Foreskin keratinocyte (primary cell): ENCODE measurements at places on chromosomes 3 and 15.
A peak's percentile ranks its signal among the peaks of the same experiment; 100 is the strongest.

DNA sequence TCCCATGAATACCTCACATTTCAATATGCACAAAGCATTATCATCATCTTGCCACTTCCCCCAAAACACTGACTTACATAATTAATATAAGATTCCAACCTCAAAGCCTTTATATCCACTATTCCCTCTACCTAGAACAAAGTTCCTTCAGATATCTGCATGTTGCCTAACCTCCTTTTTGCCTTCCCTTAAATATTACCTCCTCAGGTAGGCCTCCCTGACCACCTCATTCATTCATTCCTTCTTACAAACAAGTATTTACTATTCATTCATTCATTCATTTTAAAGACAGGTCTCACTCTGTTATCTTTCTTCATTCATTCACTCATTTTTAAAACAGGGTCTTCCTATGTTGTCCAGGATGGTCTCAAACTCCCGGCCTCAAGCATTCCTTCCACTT, 18.6 kb downstream of the DYNC1LI1 start:
- no peak for DNase-seq

GRCh38 chr3:30664884-30665283, 58.5 kb downstream of the TGFBR2 start:
- peak; percentile 43 for DNase-seq

DNA sequence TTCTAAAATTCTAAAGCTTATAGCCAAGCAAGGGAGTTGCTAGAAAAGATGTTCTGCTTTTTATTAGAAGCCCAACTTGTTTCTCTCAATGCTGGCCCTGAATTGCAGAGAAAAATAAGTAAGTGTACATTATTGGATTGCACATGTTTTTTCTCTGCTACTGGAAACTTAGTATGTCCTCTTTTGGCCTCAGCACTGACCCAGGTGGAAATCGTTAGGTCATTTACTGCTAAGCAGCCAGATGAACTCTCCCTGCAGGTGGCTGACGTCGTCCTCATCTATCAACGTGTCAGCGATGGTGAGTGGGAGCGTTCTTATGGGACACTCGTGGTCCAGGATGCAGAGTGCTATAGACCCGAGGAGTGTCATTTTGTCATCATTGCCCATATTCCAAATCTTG, 69.8 kb downstream of the DHX36 start:
- DNase-seq, result no peak

GRCh38 chr3:69121513-69121912, 882 bp downstream of the LMOD3 start:
- DNase-seq, result no peak

DNA sequence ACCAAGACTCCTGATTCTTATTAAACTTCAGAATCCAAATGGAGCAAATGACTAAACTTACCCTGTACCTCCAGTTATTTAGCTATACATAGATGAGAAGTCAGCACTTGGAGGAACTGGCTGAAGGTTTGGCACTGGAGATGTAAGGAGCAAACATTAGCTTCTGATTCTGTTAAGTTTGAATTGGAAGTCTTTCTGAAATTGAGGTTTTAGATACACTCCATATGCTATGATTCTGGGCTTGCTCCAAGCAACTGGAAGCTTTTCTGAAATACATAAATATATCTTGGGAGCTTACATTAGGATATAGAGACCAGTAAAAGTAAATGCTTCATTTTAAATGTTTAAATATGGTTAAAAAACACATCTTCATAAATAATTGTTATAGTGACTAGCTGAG, 333.7 kb downstream of the EPHA3 start:
- DNase-seq, result no peak

GRCh38 chr3:129224984-129225393, 24.4 kb upstream of the COPG1 start:
- DNase-seq, result no peak

DNA sequence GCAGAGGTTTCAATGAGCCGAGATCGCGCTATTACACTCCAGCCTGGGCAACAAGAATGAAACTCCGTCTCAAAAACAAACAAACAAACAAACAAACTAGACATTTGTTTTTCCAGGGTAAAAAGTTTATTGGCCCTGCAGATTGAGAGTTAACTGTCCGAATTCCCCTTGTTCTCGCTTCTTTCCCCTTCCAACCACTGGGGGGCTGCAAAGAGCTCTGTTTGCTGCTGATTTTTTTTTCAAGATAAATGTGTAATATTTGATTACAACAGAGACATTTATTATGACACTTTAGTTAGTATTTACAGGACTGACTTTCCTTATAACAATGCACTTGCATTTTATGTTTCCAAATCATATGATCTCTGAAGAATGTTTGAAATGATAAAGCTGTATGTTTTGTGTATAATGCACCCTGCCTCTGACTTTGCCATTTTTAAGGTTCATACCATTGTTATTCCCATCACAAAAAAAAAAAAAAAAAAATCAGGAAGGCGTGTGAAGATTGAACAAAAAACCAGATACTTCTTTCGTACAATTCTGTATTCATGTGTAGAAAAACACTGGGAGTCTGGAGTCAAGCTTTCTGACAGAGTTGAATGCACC, 2.8 kb downstream of the CLSTN2 start:
- DNase-seq, result no peak

GRCh38 chr15:32007355-32007960, 22.9 kb upstream of the CHRNA7 start:
- no peak for DNase-seq

DNA sequence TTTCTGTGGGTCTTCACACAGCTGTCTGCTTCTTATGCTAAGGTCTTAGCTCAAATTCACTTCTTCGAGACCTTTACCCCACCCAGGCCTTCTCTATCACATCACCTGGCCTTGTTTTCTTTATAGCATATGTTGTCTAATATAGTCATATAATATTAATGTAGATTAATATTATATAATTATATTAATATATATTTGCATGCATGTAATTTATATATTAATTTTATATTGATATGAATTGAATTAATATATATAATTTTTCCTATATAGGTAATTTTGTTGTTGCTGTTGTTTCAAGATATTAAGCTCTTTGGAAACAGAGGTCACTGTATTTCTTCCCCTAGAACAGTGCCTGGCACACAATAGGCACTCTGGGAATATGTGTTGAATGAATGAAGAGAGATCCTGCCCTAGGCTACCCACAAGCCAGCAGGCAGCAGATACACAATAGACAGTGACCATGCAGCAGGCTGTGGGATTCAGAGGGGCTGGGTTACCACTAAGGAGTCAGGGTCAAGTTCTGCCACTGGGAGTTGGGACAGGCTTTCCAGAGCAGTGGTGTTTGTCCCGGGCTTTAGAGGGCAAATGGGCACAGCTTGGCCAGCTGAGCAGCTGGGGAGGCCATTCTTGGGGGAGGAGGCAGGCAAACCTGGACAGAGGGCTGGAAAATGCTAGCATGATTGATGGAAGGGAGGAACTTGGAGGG, 126.3 kb downstream of the DNAJB8 start:
- DNase-seq, result no peak

- no peak for DNase-seq
These were observed 584.0 kb upstream of the ZNF385D start for GRCh38 chr3:22334996-22335395.

- DNase-seq, result no peak
These were observed 188.0 kb downstream of the SOX2 start for GRCh38 chr3:181899702-181900101.

DNA sequence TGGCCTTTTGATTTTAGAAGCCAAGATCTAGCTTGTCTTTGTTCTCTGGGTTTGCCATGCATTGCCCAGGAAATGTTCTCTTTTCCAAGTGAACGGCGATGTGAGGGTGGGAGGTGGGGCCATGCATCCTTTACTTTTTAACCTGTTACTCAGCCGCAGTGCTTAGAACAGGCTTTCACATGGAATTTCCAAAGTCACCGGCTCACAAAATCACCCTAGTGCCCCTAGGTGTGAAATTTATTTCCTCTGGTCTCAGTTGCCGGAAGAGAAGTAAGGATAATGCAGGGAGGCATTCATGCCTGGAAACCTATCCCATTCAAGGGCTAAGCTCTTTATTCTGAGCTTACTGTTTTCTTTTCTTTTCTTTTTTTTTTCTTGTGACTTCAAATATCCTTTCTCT, 93.2 kb downstream of the CACNA2D3 start:
- no peak for DNase-seq

- no peak for DNase-seq
These were observed 15.0 kb downstream of the GCSAM start for GRCh38 chr3:112117841-112118571.

GRCh38 chr15:64536244-64536836, 76.0 kb downstream of the ZNF609 start:
- DNase-seq, result peak; percentile 86

- no peak for DNase-seq
These were observed 85.7 kb downstream of the FBLN2 start for GRCh38 chr3:13634615-13635014.

DNA sequence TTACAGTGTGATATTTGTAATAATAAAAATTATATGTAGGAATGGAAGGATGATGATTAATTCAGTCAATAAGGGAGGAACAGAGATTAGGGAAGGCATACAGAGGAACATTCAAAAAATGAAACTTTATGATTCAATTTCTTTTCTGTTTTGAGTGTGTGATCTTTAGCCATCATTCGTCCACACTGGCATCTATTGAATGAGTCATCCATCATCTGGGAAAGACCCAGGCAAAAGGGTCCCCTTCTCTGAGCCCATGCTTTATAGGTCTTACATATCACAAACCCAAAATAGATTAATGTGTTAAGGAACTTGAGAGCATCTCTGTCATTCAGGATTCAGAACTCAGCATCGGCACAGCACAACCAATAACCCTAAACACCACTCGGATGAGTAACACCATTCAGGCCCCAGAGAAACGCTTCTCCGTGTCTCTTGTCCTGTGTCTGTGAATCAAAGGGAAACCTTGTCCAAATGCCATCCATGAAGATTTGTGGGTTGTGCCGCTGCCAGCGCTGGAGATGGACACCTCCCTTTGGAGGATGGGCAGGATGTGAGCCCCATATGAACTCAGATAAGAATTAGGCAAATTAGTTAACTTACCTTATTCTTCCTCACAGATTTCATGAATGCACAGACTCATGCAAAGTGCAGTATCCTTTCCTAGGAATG, 21.7 kb upstream of the TPM1 start:
- DNase-seq, result no peak

- no peak for DNase-seq
These were observed 6.6 kb downstream of the MOBP start for GRCh38 chr3:39474126-39474515.

- no peak for DNase-seq
These were observed at the start of gene RLBP1 for GRCh38 chr15:89221543-89221942. TSS of gene RLBP1 (minus strand) at chr15:89221579. CDS start at chr15:89218975, 2,604 bp downstream.

GRCh38 chr15:77966540-77967234, 110.8 kb downstream of the TBC1D2B start:
- peak; percentile 17 for DNase-seq

DNA sequence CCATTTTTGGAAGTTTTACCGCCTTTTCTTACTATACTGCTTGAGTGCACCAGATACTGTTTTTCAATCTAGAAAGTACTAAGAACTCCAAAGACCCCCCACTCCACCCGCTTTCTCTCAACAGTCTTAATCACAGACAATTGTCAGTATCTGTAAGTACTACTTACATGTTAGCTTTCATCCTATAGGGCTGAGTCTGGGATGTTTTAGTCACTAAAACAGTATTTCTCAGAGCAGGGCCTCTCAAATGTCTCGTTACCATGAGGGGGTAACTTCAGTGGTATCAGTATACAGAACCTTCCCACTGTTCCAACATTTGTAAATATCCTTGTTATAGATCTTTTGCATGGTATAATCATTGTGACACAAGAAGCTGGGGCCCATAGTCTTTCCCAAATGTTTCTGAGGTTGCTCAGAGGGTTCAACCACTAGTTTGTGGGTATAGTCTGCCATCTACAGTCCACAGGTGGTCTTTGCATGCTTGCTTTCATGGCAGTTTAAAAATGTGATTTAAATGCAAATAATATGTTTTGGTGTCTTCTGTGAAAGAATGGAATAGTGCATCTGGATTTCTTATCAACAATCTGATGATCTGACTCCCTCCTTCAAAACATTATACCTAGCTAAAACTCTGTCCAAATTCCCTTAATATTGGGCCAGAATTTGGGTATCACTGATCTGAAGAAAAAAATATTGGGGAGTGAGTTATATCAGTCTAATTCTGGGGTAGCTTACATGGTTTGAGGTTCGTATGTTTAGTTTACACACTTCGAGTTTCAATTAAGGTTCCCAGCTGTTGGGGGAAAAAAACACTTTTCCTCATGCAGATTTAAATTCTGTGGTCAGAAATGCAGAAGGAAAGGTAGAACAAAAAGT, 18.0 kb upstream of the DNAJC13 start:
- DNase-seq, result no peak

DNA sequence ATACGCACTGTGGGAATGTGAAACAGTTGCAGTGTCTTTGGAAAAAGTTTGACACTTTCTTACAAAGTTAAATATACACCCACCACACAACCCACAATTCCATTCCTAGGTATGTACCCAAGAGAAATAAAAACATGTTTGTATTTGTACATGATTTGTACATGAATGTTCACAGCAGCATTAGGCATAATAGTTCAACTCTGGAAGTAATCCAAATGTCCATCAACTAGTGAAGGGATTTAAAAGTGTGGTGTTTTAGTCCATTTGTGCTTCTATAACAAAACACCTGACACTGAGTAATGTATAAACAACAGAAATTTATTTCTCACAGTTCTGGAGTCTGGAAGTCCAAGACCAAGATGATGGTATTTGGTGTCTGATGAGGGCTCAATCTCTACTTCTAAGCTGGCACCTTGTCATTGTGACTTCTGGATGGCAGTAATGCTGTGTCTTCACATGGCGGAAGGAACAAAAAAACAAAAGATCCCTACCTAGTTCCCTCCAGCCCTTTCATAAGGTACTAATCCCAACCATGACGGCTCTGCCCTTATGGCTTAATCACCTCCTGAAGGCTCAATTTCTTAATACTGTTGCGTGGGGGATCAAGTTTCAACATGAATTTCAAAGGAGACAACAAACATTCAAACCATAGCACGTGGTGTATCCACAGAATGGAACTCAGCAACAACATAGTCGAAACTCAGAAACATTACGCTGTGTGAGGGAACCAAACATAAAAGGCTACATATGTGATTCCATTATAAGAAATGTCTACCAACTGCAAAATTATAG, 120.5 kb downstream of the AQP9 start:
- peak; percentile 93 for DNase-seq

DNA sequence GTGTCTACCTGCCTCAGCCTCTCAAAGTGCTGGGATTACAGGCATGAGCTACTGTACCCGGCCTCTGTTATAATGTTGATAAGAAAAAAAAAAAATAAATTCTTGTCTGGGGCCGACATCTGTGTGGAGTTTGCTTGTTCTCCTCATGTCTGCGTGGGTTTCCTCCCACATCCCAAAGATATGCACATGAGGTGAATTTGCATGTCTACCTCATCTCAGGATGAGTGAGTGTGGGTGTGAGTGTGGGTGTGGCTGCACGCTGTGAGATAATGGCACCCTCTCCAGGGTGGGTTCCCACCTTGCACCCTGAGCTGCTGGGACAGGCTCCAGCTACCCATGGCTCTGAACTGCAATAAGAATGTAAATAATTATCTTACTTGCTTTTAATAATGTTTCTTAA, 25.9 kb upstream of the UACA start:
- DNase-seq, result peak; percentile 14
